ENCODE measurements at places on chromosomes 16 and 17. TPM values are rescaled to one million over a fixed set of nuclear protein-coding genes. Genes with fewer than 3 reads are reported as not detected.

SAMD14 gene
- 5.1 TPM for total RNA-seq

DNA sequence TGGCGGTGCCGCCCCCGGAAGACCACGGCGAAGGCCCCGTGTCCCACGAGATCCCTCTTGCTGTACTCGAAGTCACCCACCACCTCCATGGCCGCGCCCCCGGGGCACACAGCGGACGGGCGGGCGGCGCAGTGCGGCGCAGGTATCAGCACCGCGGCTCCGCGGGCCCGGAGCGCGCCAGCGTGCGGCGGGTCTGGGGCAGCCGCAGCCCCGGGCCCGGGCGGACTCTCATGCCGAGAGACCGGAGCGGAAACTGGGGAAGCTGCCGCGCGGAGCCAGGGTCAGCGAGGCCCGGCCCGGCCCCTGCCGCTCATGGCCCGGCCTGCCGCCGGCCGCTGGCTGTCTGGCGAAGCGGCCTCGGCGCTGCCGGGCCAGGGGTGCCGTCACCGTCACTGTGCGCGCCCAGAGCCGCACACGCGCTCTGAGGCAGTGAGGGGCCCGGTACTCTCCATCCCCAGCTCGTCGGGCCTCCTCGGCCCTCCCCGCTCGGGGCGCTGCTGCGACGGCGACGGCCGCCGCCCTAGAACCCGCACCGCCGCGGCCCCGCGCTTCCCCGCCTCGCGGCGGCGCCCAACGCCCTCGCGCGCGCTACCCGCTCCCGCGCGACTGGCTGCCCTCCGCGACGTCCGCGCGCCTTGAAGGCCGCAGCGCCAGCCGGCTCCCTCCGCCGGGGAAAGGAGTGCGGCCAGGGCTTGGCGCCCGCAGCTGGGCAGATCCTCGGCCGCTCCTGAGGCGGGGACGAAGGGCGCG lies at the start of gene ULK2:
ULK2 (minus strand) TSS at position 608 of the 750 bp plus-strand sequence; CDS start at position 89, 519 bp downstream.
- DNase-seq = peak; percentile 83

GAS2L2 gene
- total RNA-seq = 0.05 TPM

- no peak for DNase-seq
These were observed 297.5 kb upstream of the XYLT1 start for GRCh38 chr16:17768257-17768656.

GRCh38 chr17:79874329-79874981 lies 35.2 kb upstream of the CBX4 start:
- peak; percentile 62 for DNase-seq

POLR3K gene
- total RNA-seq = 6.6 TPM

- no peak for DNase-seq
These were observed 217.4 kb downstream of the RPTOR start for GRCh38 chr17:80762076-80762475.

CSH2 gene
- total RNA-seq = not detected

DNA sequence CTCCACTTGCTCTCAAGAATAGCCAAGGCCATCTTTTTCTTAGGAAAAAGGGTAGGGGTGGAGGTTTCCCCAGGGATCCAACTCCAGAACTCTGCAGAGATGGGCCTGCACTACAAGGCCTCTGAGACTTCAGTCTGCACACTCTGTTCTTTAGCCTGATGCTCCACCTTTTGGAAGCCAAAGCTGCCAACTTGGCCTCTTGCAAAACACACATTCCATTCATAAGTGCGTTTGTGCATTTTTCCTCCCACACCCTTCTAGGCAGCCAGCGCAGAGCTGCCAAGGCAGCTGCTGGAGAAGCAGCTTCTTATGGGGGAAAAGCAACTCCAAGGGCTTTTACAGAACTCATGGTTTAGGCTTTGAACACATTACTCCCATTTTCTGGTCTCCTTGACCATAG lies 45.3 kb downstream of the REXO5 start:
- peak; percentile 76 for DNase-seq

GRCh38 chr17:68603027-68603426 lies 1.9 kb upstream of the FAM20A start:
- DNase-seq = no peak

KRT27 gene
- total RNA-seq = not detected

TANGO6 gene
- total RNA-seq = 37.8 TPM

ITGB3 gene
- 116 TPM for total RNA-seq

TBC1D3C gene
- 0.56 TPM for total RNA-seq

All from dermis blood vessel endothelial cell (primary cell).